Caco-2 (cell line): ENCODE measurements at places on chromosomes 1 and 21.
A peak's percentile ranks its signal among the peaks of the same experiment; 100 is the strongest.

DNA sequence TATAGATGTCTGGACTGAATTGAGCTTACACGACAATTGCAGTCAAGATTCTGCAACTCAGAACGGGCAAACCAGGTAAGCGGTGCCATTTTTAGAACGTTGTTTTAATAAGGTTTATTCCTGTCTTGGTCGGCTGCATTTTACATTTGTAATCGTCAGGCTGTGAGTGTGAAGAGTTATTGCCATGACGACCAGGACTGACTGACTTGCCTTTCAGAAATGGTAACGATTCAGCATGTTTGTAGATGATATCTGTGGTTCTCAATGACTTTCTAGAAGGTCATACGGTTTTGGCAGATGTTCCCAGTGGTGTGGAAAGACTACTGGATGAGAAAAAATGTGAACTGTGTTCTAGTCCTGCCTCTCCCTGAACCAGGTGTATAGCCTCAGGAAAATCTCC, 271.3 kb upstream of the B3GALT2 start:
- H3K27me3 ChIP-seq = no peaks in the 10 kb centered on the region; the same call in 1 of the 2 replicates
- no peaks in the 10 kb centered on the region for H3K36me3 ChIP-seq
- H3K4me1 ChIP-seq = peaks cover 5% of the 10 kb centered on the region
- DNase-seq = no peak
- no peak overlapping the region for H3K27ac ChIP-seq

DNA sequence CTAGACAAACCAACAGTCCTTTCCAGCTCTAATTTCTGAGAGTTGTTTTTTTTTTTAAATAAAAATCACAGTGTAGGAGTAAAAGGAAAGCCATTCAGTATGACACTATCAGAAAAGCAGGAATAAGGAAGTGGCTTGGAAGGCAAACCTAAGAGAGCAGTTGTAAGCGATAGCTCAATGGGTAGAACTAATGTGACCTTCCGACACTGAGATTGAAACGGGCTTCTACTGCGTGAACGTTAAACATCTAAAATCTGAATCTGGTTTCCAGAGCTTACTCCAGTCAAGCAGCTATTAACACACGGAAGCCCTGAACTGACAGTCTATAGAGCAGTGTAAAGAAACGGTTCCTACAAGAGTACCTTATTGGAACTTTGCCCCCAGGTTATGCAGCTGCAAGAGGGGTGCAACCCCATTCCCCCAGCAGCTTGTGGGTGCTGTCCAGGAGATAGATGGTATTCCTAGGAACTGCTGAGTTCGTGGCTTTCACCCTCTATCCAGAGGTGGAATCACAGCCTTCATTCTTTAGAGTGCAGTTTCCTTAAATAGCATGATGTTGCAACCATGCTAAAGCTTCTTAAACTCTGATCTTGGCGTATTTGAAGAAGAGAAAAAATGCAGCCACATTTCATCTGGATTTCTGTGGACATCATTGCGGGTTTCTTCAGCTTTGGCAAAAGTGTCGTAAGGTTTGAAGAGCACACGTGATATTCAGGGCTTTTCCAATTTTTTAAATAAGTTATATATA, 3.3 kb upstream of the IRF2BP2 start:
- peak; percentile 65 for DNase-seq
- H3K4me1 ChIP-seq = peaks cover 46% of the 10 kb centered on the region
- H3K4me3 ChIP-seq = peak overlapping the region; percentile 28
- no peaks in the 10 kb centered on the region for H3K27me3 ChIP-seq
- peak overlapping the region; percentile 98 for H3K27ac ChIP-seq
- H3K36me3 ChIP-seq = no peaks in the 10 kb centered on the region

- no peaks in the 10 kb centered on the region for H3K27me3 ChIP-seq
- no peak for DNase-seq
- peaks cover 15% of the 10 kb centered on the region; the same call in 1 of the 2 replicates for H3K4me1 ChIP-seq
- H3K27ac ChIP-seq = no peak overlapping the region
- no peaks in the 10 kb centered on the region for H3K36me3 ChIP-seq
- H3K4me3 ChIP-seq = no peak overlapping the region
These were observed 44.6 kb downstream of the ZFYVE9 start for GRCh38 chr1:52186449-52186848.

DNA sequence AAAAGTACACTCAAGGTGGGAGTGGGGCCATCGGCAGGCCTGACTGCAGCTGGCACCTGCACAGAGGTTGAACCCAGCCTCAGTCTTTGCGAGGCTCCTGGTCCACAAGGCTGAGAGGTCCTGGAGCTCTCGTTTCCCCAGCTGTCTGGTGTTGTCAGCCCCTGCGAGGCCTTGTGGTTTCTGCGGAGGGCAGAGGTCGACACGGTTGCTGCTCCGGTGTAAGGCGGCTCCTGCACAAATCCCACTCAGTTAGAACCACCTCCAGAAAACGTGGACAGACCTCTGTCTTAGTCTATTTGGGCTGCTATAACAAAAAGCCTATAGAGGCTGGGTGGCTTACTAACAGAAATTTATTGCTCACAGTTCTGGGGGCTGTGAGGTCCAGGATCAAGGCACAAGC, 5.8 kb downstream of the KIAA1614 start:
- H3K27ac ChIP-seq = no peak overlapping the region
- H3K36me3 ChIP-seq = no peaks in the 10 kb centered on the region
- peaks cover 9% of the 10 kb centered on the region for H3K4me1 ChIP-seq
- no peaks in the 10 kb centered on the region for H3K27me3 ChIP-seq

GRCh38 chr1:16152481-16153087, 3.3 kb downstream of the EPHA2 start:
- H3K36me3 ChIP-seq = peaks cover 4% of the 10 kb centered on the region
- H3K27ac ChIP-seq = peak overlapping the region; percentile 76
- no peaks in the 10 kb centered on the region for H3K27me3 ChIP-seq
- no peak overlapping the region for H3K4me3 ChIP-seq
- peaks cover 55% of the 10 kb centered on the region for H3K4me1 ChIP-seq

GRCh38 chr1:53477651-53478501, 18.7 kb downstream of the DMRTB1 start:
- H3K36me3 ChIP-seq = no peaks in the 10 kb centered on the region
- DNase-seq = no peak
- no peaks in the 10 kb centered on the region for H3K27me3 ChIP-seq
- H3K4me1 ChIP-seq = no peaks in the 10 kb centered on the region
- H3K27ac ChIP-seq = no peak overlapping the region

GRCh38 chr1:230822092-230822581, 46.2 kb downstream of the C1orf198 start:
- H3K36me3 ChIP-seq = no peaks in the 10 kb centered on the region
- no peaks in the 10 kb centered on the region for H3K4me1 ChIP-seq
- no peaks in the 10 kb centered on the region; the same call in 1 of the 2 replicates for H3K27me3 ChIP-seq
- no peak overlapping the region for H3K27ac ChIP-seq

- H3K27me3 ChIP-seq = no peaks in the 10 kb centered on the region
- no peaks in the 10 kb centered on the region for H3K36me3 ChIP-seq
- H3K4me1 ChIP-seq = no peaks in the 10 kb centered on the region
- H3K4me3 ChIP-seq = peak overlapping the region; percentile 40
- DNase-seq = peak; percentile 38
These were observed 837 bp downstream of the FOXD3 start for GRCh38 chr1:63322944-63323864.

DNA sequence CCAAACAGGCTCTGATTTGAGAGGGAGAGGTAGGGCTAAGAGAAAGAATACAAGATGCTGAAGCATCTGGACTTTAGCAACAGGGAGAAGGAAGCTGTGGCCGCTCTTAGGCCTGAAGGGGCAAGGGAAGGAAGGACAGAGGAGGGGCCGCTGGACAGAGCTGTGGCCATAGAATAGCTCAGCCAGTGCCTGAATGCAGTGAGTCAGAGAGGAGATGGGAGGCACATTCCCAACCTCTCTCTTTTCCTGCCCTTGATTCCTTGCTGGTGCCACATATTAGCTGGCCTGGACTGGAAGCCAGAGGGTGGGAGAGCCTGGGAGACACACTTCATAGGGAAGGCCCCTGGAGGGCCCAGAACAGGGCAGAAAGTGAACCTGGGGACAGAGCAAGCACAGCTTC, 83.4 kb upstream of the POU3F1 start:
- no peaks in the 10 kb centered on the region for H3K36me3 ChIP-seq
- no peak for DNase-seq
- H3K4me1 ChIP-seq = no peaks in the 10 kb centered on the region
- no peak overlapping the region for H3K4me3 ChIP-seq

- no peaks in the 10 kb centered on the region for H3K27me3 ChIP-seq
- no peak for DNase-seq
- no peak overlapping the region for H3K27ac ChIP-seq
- H3K4me1 ChIP-seq = no peaks in the 10 kb centered on the region
These were observed 282 bp upstream of the ECE1 start for GRCh38 chr1:21290546-21290944.

DNA sequence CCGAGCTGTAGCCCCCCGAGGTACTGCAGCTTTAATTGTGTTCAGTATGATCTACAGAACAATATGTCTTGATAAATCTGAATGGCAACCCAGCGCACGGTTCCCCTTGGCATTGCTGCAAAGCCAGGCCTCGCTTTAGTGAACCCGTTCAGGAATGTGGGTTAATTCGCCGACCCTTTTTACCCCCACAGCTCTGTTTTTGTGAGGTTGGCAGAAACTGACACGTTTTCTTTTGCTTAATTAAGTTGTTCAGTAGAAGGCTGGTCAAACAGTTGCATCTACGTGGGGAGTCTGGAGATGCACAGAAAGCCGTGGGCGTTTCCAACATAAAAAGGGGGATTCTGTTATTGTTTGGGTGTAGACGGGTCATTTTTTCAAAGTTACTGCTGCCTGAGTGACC, 43.2 kb downstream of the OLIG1 start:
- DNase-seq = no peak
- H3K4me1 ChIP-seq = no peaks in the 10 kb centered on the region
- H3K36me3 ChIP-seq = no peaks in the 10 kb centered on the region
- no peak overlapping the region for H3K27ac ChIP-seq
- no peak overlapping the region for H3K4me3 ChIP-seq
- peaks cover 3% of the 10 kb centered on the region; the same call in 1 of the 2 replicates for H3K27me3 ChIP-seq

GRCh38 chr21:43895196-43895595, 30.2 kb downstream of the AGPAT3 start:
- H3K4me1 ChIP-seq = peaks cover 4% of the 10 kb centered on the region
- H3K4me3 ChIP-seq = no peak overlapping the region
- H3K27ac ChIP-seq = no peak overlapping the region
- H3K27me3 ChIP-seq = no peaks in the 10 kb centered on the region
- H3K36me3 ChIP-seq = no peaks in the 10 kb centered on the region

DNA sequence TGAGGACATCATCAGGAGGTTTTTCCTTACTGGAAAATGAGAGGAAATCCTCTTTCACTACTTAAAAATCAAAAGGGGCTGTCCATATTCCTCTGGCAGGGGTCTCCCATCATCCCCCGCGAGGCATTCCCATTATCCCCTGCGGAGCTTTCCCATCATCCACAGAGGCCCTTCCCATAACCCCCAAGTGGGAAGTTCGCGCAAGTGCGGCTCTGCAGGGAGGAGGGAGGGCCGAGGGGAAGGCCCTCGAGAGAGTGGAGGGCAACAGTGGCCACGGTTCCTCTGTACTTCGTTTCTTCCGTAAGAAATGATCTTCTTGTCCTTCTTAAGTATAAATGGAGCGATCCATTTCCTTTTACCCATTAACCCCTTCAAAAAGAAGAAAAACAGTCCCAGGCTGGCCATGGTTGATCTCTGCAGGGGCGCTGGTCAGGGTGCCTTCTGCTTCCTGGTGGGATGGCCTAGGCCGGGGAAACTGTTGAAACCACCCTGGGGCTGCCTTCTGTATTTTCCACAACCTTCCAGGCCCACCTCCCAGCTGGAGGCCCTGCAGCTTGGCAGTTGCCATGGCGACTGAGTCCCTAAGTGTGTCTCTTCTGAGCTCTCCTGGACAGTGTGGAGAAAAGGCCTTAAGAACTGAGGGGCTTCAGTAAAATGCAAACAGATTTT, 3.6 kb upstream of the RSPH1 start:
- H3K27ac ChIP-seq = no peak overlapping the region
- no peak for DNase-seq
- H3K27me3 ChIP-seq = no peaks in the 10 kb centered on the region
- no peaks in the 10 kb centered on the region; the same call in 1 of the 2 replicates for H3K4me1 ChIP-seq
- no peaks in the 10 kb centered on the region for H3K36me3 ChIP-seq
- H3K4me3 ChIP-seq = no peak overlapping the region

GRCh38 chr1:38121231-38121680, 74.7 kb upstream of the POU3F1 start:
- no peaks in the 10 kb centered on the region for H3K36me3 ChIP-seq
- no peaks in the 10 kb centered on the region for H3K27me3 ChIP-seq
- no peak overlapping the region for H3K4me3 ChIP-seq
- no peak for DNase-seq

GRCh38 chr1:160207771-160208556, 2.8 kb downstream of the PEA15 start:
- peaks cover 2% of the 10 kb centered on the region for H3K36me3 ChIP-seq
- DNase-seq = no peak
- H3K27ac ChIP-seq = no peak overlapping the region
- H3K4me3 ChIP-seq = no peak overlapping the region
- H3K27me3 ChIP-seq = no peaks in the 10 kb centered on the region
- peaks cover 10% of the 10 kb centered on the region for H3K4me1 ChIP-seq

GRCh38 chr1:246592695-246593094, 26.4 kb downstream of the CNST start:
- no peaks in the 10 kb centered on the region for H3K36me3 ChIP-seq
- H3K27me3 ChIP-seq = no peaks in the 10 kb centered on the region
- H3K4me3 ChIP-seq = no peak overlapping the region
- no peaks in the 10 kb centered on the region for H3K4me1 ChIP-seq

- H3K27me3 ChIP-seq = no peaks in the 10 kb centered on the region
- H3K27ac ChIP-seq = no peak overlapping the region
These were observed 33.8 kb downstream of the STIL start for GRCh38 chr1:47280142-47280541.

GRCh38 chr1:229882621-229883020, 184.4 kb upstream of the GALNT2 start:
- no peak overlapping the region for H3K4me3 ChIP-seq
- no peak for DNase-seq
- no peaks in the 10 kb centered on the region; the same call in 1 of the 2 replicates for H3K36me3 ChIP-seq
- H3K27me3 ChIP-seq = no peaks in the 10 kb centered on the region; the same call in 1 of the 2 replicates
